Left hindlimb (tissue), 1 donor: ENCODE measurements at places on chromosomes 3 and 15.

- no peak for DNase-seq
Observed at GRCh38 chr3:127610105-127610504, 11.9 kb downstream of the MCM2 start.

GRCh38 chr15:25171111-25171811, 216.5 kb downstream of the SNRPN start:
- DNase-seq, result peak; percentile 22

DNA sequence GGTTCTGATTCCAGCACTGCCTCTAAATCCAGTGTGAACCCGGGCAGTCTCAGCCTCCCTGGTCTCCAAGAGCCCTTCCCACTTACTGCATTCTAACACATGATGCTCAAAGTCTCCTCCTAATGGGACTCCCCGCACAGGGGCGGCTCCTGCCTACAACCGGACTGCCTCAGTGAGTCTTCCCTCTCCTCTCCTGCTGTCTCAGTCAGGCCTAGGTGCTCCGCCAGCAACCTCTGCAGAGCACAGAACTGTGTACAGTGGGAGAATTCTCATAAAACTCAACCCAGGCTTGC, 28.9 kb downstream of the TBC1D2B start:
- DNase-seq, result peak; percentile 77

DNA sequence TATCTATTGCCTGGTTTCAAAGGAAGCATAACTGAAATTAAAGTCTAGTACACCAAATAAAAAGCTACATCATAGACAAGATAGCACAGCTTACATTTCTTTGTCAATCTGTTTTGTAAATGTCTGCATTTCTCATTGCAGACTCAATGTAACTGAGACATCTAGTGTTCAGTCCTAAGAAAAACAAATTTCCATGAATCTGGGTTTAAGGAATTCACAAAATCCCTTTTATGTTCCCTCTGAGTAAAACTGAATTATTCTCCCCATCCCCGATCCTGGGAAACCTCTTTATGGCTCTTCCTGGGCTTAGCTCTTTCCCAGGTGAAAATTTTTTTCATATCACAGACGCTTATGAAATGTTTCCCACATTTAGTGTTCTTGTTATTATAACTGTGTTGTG, 21.6 kb upstream of the RASA2 start:
- no peak for DNase-seq

DNA sequence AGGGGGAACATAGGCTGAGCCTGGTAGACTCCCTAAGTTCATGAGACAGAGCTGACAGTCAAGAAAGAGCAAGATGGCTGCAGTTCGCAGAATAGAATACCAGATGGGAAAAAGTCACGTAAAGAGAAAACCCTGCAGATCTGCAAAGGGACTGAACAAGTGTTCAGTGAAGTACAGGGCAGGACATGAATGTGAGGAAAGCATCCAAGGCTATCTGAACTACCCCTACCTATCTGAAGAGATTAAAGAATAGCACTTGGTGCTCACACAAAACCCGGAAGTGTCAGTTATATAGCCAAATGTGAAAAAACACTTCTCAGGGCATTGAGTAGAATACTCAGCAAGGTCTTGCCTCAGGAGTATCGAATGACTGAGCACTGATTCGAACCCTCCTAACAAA, 44.0 kb downstream of the GOLGB1 start:
- DNase-seq, result no peak

- no peak for DNase-seq
Observed at GRCh38 chr15:68525815-68526214, 53.0 kb upstream of the CORO2B start.

DNA sequence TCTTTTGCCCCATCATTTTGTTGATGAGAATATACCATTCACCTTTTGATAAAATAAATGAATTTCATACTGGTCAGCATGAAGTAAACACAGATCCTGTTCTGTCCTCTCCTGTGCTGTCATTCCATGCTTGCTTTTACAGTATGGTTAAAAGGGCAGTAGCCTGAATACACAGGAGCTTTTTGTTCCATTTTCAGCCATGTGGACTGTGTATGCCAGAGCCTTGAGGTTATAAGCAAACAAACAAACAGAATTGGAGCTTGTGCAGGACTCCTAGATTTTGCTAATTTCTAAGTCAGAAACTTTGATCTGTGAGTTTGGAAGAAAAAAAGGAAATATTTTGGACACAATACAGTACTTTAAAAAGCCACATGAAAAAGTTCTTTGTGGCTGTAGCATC, 91.9 kb downstream of the LRRC28 start:
- no peak for DNase-seq

- no peak for DNase-seq
Observed at GRCh38 chr3:117631781-117632180, 922.2 kb downstream of the TUSC7 start.

DNA sequence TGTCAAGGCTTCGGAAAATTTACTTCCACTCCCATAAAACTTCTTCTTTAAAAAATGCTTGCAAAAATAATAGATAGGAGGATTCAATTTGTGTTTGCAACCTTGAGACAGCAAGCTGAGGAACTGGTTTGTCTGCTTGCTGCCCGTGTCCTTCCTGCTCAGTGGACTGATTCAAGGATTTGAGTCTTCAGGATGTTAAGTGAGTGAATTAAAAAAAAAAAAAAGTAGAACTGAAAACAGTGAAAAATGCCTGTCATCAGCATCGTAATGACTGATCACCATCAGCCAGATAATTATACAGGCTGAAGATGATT, 453.7 kb downstream of the FGF12 start:
- DNase-seq, result no peak

DNA sequence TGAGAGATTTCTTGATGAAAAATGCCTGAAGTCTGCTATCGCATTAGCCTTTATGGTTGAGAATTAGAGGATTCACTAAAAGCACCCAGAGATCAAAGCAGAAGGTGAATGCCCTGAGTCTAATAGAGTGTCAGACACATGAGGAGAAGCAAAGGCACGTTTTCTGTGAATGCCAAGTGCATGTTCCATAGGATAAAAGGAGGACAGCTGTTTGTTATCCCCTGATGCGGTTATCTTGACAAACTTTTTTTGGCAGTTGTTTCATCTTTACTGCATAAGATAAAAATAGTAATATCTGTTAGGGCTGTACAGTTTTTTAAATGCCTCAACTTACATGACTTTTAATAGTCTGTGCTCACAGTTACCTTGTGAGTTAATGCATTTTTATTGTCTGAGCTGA, 65.3 kb upstream of the CD96 start:
- no peak for DNase-seq

DNA sequence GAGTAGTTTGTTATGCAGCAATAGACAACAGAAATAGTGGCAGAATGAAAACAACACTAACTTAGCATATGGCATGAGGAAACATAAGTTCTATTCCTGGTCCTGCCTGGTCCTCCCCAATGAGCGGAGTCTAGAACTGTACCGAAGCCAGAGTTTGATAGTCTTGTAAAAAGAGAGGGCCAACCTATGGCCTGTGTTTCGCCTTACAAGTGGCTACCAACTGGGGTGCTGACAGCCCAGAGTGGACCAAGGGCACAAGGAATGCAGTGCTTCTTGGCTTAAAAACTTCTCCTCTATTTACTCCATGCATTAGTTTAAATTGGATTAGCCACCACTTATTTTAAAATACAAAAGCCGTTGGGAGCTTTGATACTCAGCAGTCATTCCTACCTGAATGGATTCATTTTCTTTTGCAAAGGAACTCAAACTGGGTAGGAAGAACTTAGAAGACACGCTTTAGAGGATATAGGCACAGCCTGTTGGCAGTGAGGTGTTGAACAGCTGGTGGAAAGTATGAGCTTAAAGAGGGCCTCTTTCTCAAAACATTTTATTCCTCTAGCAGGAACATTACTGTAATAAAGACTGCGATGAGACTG, 302.9 kb downstream of the PLCL2 start:
- DNase-seq, result no peak

- DNase-seq, result no peak
Observed at GRCh38 chr15:60477164-60477563, 1.8 kb downstream of the ICE2 start.

- no peak for DNase-seq
Observed at GRCh38 chr3:128316481-128316891, 150.2 kb downstream of the DNAJB8 start.

GRCh38 chr3:196181127-196181546, 30.1 kb downstream of the ZDHHC19 start:
- no peak for DNase-seq

- no peak for DNase-seq
Observed at GRCh38 chr3:172279191-172279640, 169.0 kb downstream of the GHSR start.

GRCh38 chr3:29686889-29687592, 406.2 kb downstream of the RBMS3 start:
- DNase-seq, result no peak

- DNase-seq, result peak; percentile 61
Observed at GRCh38 chr15:79431636-79432344, at the start of gene MINAR1. MINAR1 (plus strand) TSS chr15:79432336; CDS start chr15:79456148, 23,812 bp downstream.

- DNase-seq, result no peak
Observed at GRCh38 chr3:151356794-151357462, 27.6 kb upstream of the P2RY13 start.
